CD8-positive, alpha-beta memory T cell (primary cell): ENCODE measurements at places on chromosomes 2 and 18. TPM values are rescaled to one million over a fixed set of nuclear protein-coding genes. Genes with fewer than 3 reads are reported as not detected.

- no peaks in the 10 kb centered on the region for H3K4me1 ChIP-seq
- no peak overlapping the region for H3K27ac ChIP-seq
- no peaks in the 10 kb centered on the region for H3K27me3 ChIP-seq
- H3K4me3 ChIP-seq: no peak overlapping the region
- H3K36me3 ChIP-seq: no peaks in the 10 kb centered on the region
- no peak for DNase-seq
Measured at GRCh38 chr2:114714313-114714712, 271.9 kb downstream of the DPP10 start.

GRCh38 chr2:205024822-205025518, 479.7 kb downstream of the PARD3B start:
- no peak overlapping the region for H3K4me3 ChIP-seq
- no peak overlapping the region for H3K27ac ChIP-seq

The CRYGD gene
- not detected for total RNA-seq

- H3K27ac ChIP-seq: no peak overlapping the region
- no peak overlapping the region for H3K4me3 ChIP-seq
- H3K36me3 ChIP-seq: no peaks in the 10 kb centered on the region
- no peak for DNase-seq
Measured at GRCh38 chr2:226845386-226846116, 9.7 kb downstream of the RHBDD1 start.

DNA sequence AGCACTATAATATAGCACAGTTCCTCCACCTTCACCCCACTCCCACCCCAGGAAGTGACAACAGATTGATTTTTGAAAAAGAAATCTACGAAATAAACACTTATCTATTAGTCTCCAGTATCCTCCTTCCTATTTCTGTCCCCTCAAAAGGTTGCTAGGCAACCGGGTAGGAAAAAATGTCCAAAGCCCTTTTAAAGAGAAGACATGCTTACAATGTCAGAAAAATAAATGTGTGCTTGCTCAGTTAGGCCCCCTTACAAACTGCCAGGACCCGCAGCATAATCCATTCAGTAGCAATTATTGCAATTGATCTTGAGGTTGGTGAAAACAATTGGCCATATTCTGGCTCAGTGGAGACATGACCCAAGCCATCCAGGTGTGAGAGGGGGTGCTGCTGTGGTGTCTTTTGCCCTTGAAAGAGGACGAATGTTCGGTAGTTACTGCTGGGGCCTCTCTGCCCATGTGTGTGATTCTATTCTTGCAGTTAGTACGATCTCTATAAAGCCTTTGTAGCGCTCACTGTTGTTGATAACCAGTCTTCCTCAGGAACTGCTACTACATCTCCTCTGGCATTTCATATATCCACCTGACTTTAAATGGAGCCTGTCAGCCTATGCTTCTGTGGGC, 144.3 kb downstream of the MYO3B start:
- no peaks in the 10 kb centered on the region for H3K36me3 ChIP-seq
- H3K27me3 ChIP-seq: no peaks in the 10 kb centered on the region
- no peaks in the 10 kb centered on the region for H3K4me1 ChIP-seq
- no peak for DNase-seq

DNA sequence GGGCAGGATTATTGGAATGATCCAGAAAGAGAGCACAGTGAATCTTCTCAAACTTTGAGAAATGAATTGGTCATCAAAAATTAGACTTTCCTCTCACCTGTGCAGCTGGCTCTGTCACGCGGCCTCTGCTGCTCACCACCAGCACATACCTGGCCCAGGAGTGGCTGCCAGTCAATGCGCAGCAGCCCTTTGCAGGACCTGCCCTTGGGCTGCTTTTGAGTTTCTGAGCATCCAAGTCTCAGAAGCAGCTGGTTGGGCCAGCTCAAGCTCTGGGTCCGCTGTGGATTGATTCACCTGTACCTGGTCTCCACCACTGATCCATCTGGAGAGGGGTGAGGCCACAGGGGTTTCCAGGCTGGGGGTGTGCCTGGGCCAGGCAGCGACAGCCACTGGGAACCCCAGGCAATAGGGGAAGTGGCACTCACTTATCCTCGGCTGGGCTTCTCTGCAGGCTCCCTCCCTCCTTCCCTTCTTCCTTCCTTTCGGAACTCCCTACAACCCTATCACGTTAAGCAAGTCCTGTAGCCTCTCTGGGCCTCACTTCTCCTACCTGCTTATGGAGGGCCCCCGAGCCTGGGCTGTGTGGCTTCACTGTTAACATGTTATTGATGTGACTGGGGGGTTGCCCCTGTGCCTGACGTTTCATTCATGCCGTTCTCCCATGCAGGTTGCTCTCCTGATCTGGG, 48.1 kb downstream of the SH3BP4 start:
- no peaks in the 10 kb centered on the region for H3K36me3 ChIP-seq
- H3K4me1 ChIP-seq: no peaks in the 10 kb centered on the region
- H3K27ac ChIP-seq: no peak overlapping the region
- H3K4me3 ChIP-seq: no peak overlapping the region
- no peaks in the 10 kb centered on the region for H3K27me3 ChIP-seq
